ENCODE measurements at places on chromosomes 7 and 10. TPM values are rescaled to one million over a fixed set of nuclear protein-coding genes. Genes with fewer than 3 reads are reported as not detected.

GRCh38 chr10:36097696-36098095 is 455.6 kb upstream of the FZD8 start:
- H3K27ac ChIP-seq, result no peak overlapping the region
- H3K4me1 ChIP-seq, result no peaks in the 10 kb centered on the region
- H3K36me3 ChIP-seq, result no peaks in the 10 kb centered on the region
- no peak for DNase-seq

DNA sequence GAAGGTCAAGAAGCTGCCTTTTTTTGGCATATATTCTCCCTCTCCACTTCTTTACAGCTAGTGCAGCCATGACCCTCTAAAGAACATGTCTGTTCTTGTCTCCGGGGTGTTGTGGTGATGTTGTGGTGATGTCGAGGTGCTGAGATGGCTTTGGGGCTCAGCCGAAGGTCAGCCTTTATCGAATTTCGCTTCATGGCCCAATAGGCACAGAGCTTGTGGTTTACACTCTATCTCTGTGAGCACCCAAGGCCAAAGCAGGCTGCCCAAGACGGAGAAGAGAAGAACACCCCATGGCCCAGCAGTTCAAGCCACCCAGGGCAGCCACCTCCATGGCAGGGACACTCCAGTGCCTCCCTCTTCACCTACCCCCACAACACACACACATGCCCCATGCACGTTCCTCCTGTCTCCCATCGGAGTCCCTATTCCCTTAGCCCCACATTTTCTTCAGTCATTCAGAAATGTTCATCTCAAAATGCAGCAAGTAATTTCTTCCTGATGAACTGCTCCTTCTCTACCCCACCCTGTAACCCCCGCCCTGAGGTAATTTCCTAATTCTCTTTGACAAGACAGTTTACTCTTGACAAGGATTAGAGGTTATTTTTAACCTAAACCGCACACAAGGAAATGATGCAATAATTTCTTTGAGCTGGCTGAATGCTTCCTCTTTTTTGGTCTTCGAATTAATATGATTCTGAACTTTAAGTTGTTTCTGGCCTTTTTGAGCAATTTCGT is 18.6 kb upstream of the ADRB1 start:
- peaks cover 51% of the 10 kb centered on the region for H3K27me3 ChIP-seq
- H3K4me1 ChIP-seq, result peaks cover 22% of the 10 kb centered on the region
- no peak overlapping the region for H3K4me3 ChIP-seq
- H3K36me3 ChIP-seq, result no peaks in the 10 kb centered on the region
- peak overlapping the region; percentile 77 for H3K27ac ChIP-seq
- no peak for DNase-seq

- H3K4me3 ChIP-seq, result no peak overlapping the region
- H3K36me3 ChIP-seq, result no peaks in the 10 kb centered on the region
- DNase-seq, result no peak
Observed at GRCh38 chr10:1553951-1554350, 183.4 kb downstream of the ADARB2 start.

GRCh38 chr7:92421676-92422435 is 25.4 kb upstream of the GATAD1 start:
- H3K4me3 ChIP-seq, result no peak overlapping the region
- DNase-seq, result no peak
- H3K27me3 ChIP-seq, result peaks cover 19% of the 10 kb centered on the region
- peaks cover 10% of the 10 kb centered on the region for H3K4me1 ChIP-seq
- peak overlapping the region; percentile 1 for H3K27ac ChIP-seq

DNA sequence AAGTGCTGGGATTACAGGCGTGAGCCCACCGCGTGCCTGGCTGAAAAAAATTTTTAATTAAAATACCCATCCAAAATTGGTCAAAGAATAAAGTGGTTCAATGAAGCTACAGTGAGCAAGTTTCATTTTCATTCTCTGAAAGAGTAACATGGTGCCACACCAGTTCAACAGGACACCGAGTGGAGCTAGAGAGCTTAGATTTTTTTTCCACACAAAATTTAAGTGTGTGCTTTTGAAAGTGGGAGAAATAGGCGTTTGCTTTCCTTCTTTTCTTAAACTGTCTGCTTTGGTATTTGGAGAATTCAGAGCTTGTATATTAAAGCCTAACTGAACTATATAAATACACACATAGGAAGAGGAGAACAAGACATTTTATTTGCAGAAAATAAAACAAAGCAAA is 43.4 kb downstream of the BPGM start:
- DNase-seq, result no peak
- no peaks in the 10 kb centered on the region for H3K36me3 ChIP-seq
- no peak overlapping the region for H3K27ac ChIP-seq
- H3K27me3 ChIP-seq, result no peaks in the 10 kb centered on the region

The EFCAB10 gene
- total RNA-seq, result 0.53 TPM

- DNase-seq, result no peak
- H3K4me1 ChIP-seq, result no peaks in the 10 kb centered on the region
- no peak overlapping the region for H3K4me3 ChIP-seq
- H3K36me3 ChIP-seq, result no peaks in the 10 kb centered on the region
Observed at GRCh38 chr10:124168991-124169802, 75.8 kb upstream of the CHST15 start.

DNA sequence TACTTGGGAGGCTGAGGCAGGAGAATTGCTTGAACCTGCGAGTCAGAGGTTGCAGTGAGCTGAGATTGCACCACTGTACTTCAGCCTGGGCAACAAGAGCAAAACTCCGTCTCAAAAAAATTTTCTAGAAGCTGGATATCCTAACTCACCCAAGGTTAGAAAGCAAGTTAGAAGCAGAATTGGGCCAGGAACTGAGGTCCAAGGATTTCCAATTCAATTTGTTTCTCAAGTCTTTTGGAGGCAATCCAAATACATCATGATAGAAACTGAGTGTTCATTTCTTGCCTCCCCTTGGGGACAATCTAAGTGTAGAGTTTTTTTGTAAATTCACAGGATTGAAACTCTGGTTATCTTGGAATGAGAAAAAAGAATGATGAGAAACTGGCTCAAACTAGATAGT is 45.5 kb downstream of the LAMB1 start:
- H3K4me3 ChIP-seq, result no peak overlapping the region
- peaks cover 13% of the 10 kb centered on the region for H3K4me1 ChIP-seq
- no peak for DNase-seq
- peaks cover 47% of the 10 kb centered on the region for H3K36me3 ChIP-seq
- no peak overlapping the region for H3K27ac ChIP-seq

DNA sequence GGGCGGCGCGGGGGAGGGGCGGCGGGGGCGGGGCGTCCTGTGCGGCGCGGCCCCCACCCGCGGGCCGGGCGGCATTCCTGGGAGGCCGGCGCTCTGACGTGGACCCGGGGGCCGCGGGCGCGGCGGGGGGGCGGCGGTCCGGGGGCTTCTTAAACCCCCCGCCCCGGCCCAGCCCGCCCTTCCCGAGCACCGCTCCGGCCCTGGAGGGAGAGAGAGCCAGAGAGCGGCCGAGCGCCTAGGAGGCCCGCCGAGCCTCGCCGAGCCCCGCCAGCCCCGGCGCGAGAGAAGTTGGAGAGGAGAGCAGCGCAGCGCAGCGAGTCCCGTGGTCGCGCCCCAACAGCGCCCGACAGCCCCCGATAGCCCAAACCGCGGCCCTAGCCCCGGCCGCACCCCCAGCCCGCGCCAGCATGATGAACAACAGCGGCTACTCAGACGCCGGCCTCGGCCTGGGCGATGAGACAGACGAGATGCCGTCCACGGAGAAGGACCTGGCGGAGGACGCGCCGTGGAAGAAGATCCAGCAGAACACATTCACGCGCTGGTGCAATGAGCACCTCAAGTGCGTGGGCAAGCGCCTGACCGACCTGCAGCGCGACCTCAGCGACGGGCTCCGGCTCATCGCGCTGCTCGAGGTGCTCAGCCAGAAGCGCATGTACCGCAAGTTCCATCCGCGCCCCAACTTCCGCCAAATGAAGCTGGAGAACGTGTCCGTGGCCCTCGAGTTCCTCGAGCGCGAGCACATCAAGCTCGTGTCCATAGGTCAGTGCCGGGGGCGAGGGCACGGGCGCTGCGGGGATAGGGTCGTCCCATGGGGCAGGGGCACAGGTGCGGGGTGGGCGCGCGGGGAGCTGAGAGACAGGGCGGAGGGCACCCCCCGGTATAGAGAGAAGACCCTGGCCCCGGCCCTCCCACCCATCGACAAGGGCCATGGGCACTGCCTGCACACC is at the start of gene FLNC:
Gene FLNC, plus strand, starts transcription at position 176 of the 947 bp plus-strand sequence. Its CDS starts 232 bp downstream, at position 408.
- H3K27me3 ChIP-seq, result peaks cover 55% of the 10 kb centered on the region
- peaks cover 16% of the 10 kb centered on the region for H3K4me1 ChIP-seq

- H3K27ac ChIP-seq, result no peak overlapping the region
- H3K27me3 ChIP-seq, result no peaks in the 10 kb centered on the region
- peaks cover 3% of the 10 kb centered on the region for H3K36me3 ChIP-seq
- H3K4me1 ChIP-seq, result peaks cover 77% of the 10 kb centered on the region
Observed at GRCh38 chr7:47483604-47484273, 98.2 kb downstream of the TNS3 start.

The GDF2 gene
- total RNA-seq, result not detected

- peaks cover 3% of the 10 kb centered on the region for H3K4me1 ChIP-seq
- no peaks in the 10 kb centered on the region for H3K27me3 ChIP-seq
- DNase-seq, result no peak
- H3K36me3 ChIP-seq, result no peaks in the 10 kb centered on the region
- no peak overlapping the region for H3K27ac ChIP-seq
- H3K4me3 ChIP-seq, result no peak overlapping the region
Observed at GRCh38 chr7:39211581-39211980, 233.9 kb downstream of the POU6F2 start.

DNA sequence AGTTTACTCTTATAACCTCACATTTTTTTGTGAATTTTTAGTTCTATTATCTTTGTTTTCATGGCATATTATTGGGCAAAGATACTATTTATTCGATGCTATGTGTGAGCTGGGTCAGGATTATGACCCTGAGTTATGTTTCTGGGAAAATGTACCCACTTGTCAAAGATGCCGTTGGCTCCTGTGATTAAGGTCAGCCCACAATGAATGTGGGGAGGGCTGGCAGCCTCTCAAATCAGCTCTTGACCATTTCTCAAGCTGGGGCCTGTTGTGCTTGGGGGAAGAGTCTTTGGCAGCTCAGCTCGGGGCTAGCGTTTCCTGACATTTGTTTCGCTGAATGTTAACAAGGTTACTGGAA is 97.5 kb downstream of the TCF7L2 start:
- no peak for DNase-seq
- no peaks in the 10 kb centered on the region for H3K27me3 ChIP-seq

The GPR26 gene
- not detected for total RNA-seq

The ATRNL1 gene
- 25.9 TPM for total RNA-seq

- DNase-seq, result no peak
- no peak overlapping the region for H3K27ac ChIP-seq
- H3K4me3 ChIP-seq, result no peak overlapping the region
- H3K27me3 ChIP-seq, result peaks cover 8% of the 10 kb centered on the region
- no peaks in the 10 kb centered on the region for H3K36me3 ChIP-seq
Observed at GRCh38 chr7:30727061-30727945, 24.6 kb upstream of the INMT start.

The CALHM2 gene
- 0.58 TPM for total RNA-seq

DNA sequence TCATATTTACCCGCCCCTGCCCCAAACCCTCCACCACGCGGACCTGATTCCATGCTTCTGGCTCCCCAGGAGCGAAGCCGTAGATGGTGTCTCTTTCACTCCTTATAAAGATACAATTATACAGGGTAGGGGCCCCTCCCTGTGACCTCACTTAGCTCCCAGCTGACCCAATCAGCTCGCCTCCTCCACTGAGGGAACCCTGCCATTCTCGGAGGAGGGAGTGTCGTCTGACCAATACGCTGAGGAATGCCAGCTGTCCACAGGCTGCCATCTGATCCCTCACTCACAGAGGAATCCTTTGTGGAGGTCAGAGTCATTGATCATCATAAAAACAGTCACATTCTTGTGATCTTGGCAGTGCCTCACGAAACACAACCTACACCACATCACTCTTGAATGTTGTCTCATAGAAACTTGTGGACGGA is 67.5 kb upstream of the INSIG1 start:
- peak overlapping the region; percentile 76 for H3K27ac ChIP-seq
- H3K27me3 ChIP-seq, result peaks cover 74% of the 10 kb centered on the region

The C7orf33 gene
- total RNA-seq, result not detected

GRCh38 chr7:38294926-38295325 is 21.5 kb upstream of the TARP start:
- no peaks in the 10 kb centered on the region for H3K36me3 ChIP-seq
- H3K4me3 ChIP-seq, result no peak overlapping the region
- H3K27ac ChIP-seq, result no peak overlapping the region
- DNase-seq, result no peak
- no peaks in the 10 kb centered on the region for H3K4me1 ChIP-seq

DNA sequence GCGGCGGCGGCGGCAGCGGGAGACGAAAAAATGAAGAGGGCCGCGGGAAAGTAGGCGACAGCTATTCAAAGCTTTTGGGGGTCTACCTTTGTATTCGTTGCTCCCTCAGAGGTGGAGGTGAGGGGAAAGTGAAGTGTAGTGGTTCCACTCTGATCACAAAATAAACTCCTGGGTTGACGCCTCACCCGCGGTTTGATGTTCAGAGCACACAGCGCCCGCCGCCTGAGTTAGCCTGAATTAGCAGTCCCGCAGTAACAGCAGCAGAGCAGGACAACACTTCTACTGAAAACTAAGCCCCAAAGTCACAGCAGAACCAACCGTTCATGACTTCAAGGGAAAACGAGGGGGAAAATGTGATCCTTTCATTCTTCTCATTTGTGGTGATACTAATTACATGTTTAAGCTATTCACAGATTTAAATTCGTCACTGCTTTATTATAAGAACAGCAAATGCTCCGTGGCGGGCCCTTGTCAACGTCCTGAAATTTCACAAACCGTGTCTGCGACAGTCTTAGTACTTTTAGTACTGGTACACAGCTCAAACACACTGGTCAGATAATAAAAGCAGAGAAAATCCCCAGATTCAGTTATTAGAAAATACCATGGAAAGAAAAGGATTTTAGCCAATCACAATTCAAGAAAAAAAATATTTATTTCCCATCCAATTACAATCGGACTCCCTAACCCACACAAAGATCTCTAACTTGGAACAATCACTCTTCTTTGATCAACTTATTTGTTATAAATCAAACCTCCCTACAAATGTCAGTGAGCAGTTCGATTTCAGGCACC is 563 bp upstream of the JMJD1C start:
- H3K36me3 ChIP-seq, result no peaks in the 10 kb centered on the region
- H3K4me3 ChIP-seq, result peak overlapping the region; percentile 98
- no peak for DNase-seq
- H3K4me1 ChIP-seq, result peaks cover 17% of the 10 kb centered on the region
- H3K27ac ChIP-seq, result peak overlapping the region; percentile 99

The ZNRF2 gene
- total RNA-seq, result 14.4 TPM
